ENCODE measurements at places on chromosomes 3 and 15. TPM values are rescaled to one million over a fixed set of nuclear protein-coding genes. Genes with fewer than 3 reads are reported as not detected.
A peak's percentile ranks its signal among the peaks of the same experiment; 100 is the strongest.

GRCh38 chr3:73459711-73460110, 165.0 kb downstream of the PDZRN3 start:
- DNase-seq: no peak

- no peak for DNase-seq
Measured at GRCh38 chr15:101394654-101395053, 94.9 kb downstream of the PCSK6 start.

DNA sequence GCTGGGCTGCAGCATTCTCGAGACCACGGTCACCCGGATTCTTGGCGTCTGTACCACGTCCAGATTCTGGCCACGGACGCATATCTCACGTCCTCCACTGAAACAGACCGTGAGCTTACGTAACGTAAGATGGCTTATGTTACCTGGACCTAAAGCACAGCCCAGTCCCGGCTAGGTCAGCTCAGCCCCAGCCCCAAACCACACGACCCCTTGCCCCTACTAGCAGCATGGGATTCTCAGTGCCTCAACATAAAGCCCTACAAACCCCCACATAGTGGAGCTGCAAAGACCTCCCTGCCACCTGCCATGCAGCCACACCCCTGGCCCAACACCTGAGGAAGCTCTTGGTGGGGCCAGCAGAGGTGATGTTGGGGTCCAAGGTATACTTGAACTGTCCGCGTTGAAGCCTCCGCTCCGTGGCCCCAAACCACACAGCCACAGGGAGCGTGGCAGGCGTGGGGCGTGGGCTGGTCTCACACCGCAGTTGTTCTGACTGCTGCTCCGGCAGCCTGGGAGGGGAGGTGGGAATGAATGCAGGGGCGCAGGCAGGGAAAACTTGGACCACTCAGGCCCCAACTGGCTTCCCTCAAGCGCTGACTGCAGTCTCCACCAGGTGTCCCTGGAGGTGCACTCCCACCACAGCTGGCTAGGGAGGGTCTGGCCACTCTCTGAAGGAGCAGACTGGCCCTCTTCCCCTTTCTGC, 14.5 kb downstream of the PLXNB1 start:
- no peak for DNase-seq

DNA sequence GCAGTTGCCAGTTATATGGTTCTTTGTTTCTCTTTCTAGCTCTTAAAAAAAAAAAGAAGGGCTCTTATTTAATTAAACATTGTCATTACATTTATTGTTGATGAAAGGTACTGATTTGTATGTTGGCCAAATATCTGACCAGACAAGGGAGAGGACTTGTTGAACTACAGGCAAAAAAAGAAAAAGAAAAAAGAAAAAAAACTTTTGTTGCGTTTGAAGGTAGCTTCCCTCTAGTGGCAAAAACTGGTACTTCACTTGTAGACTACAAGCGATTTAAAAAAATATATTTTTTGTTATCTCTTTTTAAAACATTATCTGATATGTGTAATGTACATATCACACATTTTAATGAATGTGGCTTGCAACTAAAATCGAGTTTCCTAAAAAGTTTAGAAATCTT, 280.6 kb downstream of the ROBO2 start:
- DNase-seq: peak; percentile 12

GRCh38 chr15:49031804-49032203, 14.4 kb downstream of the SECISBP2L start:
- no peak for DNase-seq

DNA sequence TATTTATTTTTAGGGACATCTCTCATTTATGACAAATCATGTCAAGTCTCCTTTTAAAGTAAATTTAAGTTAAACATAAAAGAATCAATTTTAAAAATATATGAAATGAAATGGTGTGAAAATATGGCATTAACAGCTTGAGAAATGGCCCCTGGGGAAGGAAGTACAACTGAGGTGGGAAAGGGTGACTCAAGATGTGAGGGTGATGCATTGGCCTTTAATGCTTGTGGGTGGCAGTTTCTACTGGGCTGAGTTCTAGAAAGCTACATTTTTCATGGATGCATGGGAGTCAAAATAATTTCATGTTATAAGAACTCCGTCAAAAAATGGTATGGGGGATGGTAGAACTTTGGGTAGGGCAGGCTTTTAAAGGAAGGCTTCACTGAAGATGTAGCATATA, 708.8 kb upstream of the CFAP20DC start:
- no peak for DNase-seq

DNA sequence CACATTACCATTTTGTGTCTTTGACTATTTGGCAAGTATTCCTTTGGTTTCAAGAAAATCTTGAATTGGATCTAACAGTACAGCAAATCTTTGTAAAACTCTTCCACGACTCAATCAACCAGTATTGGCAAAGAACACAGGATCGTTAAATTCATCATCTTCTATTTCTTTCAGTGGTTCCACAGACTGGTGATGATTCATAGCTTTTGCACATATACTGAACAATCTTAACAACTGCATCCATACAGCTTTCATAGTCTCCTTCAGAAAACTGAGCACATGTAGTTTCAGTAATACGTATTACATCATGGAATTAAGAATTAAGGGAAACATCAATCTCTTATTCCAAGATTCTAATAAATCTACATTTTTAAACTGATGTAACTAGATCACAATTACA, 91.6 kb upstream of the LIPC start:
- DNase-seq: no peak

DNA sequence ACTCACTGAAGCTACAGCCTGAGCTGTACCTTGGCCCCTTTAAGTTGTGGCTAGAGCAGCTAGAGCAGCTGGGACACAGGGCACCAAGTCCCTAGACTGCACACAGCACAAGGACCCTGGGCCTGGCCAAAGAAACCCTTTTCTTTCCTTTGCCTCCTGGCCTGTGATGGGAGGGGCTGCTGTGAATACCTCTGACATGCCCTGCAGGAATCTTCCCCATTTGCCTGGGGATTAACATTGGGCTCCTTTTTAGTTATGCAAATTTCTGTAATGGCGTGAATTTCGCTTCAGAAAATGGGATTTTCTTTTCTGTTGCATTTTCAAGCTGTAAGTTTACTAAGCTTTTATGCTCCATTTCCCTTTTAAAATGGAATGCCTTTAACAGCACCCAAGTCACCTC, 611.2 kb upstream of the ARPP21 start:
- DNase-seq: no peak

GRCh38 chr15:56194035-56194434, 49.6 kb downstream of the RFX7 start:
- DNase-seq: no peak

DNA sequence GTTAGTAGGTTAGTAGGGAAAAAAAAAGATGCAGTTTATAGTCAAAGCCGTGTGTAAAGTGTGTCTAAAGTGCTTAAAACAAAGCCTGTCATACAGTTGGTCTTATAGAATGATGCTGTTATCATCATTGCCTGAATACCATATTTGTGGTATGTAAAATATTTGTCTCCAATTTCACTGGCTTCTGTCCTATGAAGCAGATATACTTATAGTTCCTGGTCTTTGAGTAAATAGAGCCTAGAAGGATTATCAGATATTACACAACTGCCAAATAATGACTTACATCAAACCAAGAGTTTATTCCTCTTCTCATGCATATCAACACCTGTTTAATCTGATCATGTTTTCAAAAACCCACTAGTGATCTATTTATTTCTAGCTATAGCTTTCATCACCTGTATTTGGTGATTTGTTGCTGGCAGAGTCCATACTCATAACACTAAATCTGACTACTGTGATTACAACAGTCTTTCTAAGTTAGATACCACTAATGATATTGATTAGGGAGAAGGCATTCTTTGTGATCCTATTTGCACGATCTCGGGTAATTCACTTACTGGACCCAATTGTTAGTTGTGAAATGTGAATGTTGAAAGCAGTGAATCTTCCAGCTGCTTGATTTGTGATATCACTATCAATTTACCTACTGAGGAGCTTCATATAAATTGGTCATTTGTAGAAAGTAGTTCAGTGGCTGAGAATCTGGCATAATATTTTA, 413.7 kb downstream of the LPP start:
- DNase-seq: no peak

The SERINC4 gene
- not detected for total RNA-seq

The ABHD5 gene
- total RNA-seq: 18.4 TPM

The COL6A6 gene
- not detected for total RNA-seq

The SEMA3B gene
- 5.9 TPM for total RNA-seq

The VEPH1 gene
- total RNA-seq: 8.9 TPM

The IL17RE gene
- total RNA-seq: not detected

The CPEB1 gene
- 6.6 TPM for total RNA-seq

The RASGRP1 gene
- total RNA-seq: 0.18 TPM

The ARGFX gene
- not detected for total RNA-seq

The ETV5 gene
- 56.7 TPM for total RNA-seq

The FAM107A gene
- total RNA-seq: not detected

All from H4 (cell line).